RPMI8226 (cell line): ENCODE measurements at places on chromosomes 7 and 10.

- DNase-seq = no peak
Observed at GRCh38 chr7:37430640-37431039, 18.0 kb downstream of the ELMO1 start.

- DNase-seq = peak; percentile 45
Observed at GRCh38 chr10:6089334-6090219, 743 bp downstream of the RBM17 start.

DNA sequence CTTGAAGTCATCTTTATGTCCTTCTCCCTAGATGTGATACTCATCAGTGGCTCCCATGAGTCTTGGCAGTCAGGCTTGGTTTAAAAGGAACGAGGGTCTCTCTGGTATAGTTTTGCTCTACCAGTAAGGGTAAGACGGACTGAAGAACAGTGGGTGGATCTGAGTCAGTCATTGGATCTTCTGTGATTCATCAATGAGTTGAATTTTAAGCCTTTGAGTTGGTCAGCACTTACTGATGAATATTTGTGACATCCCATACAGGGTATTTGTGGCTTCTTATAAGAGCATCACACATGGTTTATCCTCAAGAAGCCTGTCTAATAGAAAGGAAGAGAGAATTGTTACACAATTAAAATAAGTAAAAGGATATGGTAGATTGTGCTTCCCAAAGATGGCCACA, 87.3 kb upstream of the NAMPT start:
- DNase-seq = no peak

- no peak for DNase-seq
Observed at GRCh38 chr7:45980973-45981372, 59.9 kb upstream of the IGFBP3 start.

DNA sequence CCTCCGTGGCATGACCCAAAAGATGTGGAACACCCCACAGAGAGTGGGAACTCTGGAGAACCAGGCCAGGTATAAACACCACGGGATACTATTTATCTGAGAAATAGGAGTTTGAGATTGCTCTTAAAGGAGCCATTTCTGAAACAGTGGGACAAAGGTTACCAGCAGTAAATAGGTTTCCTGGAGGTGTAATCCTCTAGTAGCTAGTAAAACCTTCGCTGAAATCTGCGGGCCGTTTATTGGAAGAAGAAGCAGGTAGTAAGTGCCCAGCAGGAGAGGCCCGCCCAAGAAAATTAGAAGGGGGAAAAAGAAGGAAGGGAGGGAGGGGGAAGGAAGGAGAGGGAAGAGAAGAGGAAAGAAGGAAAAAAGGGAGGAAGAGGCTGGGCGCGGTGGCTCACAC, 51.6 kb downstream of the CHST3 start:
- no peak for DNase-seq

DNA sequence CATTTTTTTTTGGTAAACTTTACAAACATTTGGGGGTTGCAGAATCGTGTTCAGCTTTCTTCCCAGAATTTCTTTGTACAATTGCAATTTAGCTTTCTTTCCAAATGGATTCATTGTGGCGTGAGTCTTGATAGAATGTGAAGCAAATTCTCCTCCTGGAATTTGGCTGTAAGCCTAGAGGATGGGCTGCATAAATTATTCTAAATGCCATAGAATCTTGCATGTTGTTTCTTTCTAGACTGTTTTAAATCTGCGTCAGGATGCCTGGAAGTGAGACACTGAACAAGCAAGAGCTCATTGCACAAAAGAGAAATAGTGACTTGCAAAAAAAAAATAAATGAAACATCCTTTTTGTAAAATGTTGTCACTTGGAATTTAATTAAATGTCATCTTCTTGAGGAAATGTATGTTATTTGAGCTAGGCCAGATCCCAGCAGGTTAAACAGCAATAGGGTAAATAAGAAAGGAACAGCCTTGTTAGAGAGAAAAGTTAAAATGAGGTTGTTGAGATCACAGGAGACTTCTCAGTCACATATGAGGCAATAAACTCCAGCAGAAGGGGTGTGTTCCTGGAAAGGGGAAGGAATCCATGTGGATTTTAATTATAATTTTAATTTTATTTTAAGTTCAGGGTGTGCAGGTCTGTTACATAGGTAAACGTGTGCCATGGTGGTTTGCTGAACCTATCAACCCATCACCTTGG, 483.0 kb downstream of the PLXDC2 start:
- no peak for DNase-seq

DNA sequence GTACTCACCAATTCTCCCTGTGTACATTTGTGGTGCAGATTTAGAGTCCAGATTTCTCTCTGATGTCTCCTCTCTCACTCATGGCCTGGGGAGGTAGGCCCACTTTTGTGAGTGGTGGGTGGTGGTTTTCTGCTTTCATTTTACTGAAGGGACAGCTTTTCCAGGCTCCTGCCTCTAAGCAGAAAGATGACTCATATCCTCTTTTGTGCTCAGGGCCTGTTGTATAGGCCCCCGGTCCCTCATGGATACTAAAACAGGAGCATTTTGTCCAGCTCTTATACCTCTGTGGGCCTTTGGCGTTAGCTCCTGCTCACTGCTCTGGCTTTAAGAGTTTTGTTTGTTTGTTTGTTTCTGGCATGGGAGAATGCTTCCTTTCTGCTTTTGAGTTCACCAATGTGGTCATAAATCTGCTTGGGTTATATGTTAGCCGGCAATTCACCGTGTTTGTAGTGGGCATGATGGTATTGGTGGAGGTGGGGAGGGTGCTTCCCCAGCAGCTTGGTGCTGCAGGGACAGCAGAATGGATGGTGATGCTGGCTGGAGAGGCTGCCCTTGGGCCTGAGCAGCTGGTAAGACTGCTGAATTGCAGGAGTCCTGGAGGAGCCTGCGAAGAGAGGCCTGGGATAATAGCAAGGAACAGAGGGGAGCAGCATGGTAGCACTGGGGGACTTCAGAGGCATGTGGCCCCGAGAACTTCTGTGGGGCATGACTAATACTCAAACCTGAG, 468.7 kb downstream of the RPS24 start:
- no peak for DNase-seq

- no peak for DNase-seq
Observed at GRCh38 chr10:21980691-21981090, 22.8 kb downstream of the DNAJC1 start.

- no peak for DNase-seq
Observed at GRCh38 chr10:119370111-119370741, 162.9 kb downstream of the GRK5 start.

GRCh38 chr10:101095004-101095403, 33.2 kb downstream of the KAZALD1 start:
- no peak for DNase-seq

DNA sequence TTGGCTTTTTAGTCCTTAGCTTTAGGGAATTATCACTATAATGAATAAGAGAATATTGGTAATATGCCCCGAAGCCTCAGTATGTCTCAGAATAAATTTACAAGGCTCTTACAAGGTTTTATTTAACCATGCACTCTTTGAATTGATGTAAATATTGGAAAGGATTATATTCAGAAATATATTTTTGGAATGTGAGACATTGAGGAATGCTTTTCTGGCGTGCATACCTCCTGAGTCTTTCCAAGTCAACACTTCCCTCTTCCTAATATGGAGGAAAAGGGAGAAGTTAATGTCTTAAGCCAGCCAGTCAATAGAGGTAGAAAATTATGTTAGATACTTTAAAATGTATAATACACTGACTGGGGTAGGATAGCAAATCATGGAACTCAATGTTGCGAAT, 1.2 kb upstream of the OR2F1 start:
- no peak for DNase-seq

DNA sequence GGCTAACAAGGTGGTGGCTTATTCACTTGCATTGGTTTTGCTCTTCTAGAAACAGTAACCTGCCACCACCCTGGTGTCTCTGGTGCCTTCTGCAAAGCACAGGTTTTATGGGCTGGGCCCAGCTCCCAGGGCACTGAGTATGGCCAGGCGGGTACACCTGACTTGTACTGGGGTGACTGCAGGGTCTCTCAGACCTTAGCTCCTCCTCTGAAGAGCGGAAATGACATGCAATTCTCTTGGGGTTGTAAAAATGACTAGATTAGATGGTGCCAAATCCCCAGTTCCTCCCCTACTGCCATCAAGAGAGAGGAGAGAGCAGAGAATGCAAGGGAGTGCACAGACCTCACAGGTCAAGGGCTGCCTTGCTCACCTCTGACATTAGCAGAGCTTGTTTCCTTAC, 14.7 kb downstream of the ESYT2 start:
- DNase-seq = no peak

DNA sequence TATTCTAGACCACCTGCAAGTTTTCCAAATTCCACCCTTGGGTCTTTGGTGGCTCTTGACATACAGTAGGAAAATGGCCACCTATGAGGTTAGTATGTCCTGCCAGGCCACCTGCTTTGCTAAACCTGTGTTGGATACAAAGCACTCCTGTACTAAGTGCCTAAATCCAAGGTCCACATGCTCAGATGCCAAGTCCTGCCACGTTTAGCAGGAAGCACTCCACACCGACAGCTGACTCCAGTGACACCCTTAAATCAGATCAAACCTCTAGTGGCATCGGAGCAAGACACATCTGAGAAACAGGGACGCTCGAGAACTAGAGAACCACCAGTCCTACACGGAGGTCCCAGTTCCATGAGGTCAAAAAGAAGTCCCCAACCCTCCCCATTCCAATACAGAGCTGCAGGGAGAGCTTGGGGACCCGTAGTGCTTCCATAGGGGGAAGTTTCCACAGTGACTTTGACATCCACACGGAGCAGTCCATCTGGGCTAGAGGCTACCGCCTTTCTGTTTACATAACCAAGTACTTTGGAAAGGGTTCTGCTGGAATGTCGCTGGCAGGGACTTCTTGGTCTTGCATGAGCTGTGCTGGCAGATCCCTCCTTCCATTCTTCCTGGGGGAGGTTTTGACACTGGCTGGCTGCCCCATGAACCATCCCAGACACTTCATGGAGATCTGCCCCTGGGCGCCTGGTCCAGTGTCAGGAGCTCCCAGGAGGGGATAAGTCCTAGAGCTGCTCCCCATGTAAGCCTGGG, 290.6 kb downstream of the PRPF18 start:
- DNase-seq = no peak

DNA sequence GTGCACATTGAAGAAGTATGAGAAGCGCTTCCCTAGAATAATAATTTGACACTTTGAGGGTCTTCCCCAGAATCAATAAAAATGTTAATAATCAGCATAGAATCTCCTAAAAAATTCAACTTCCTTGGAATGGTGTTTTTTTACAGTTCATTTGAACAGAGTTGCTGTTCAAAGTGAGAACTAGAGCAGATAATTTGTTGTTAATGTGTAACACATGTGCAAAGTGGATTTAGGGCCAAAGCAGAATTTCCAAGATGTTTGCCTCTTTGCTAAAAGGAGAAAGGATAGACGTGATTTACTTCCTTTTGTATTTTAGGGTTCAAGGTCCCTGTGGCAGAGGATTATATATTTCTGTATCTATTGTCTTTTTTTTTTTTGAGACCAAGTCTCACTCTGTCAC, 73.8 kb downstream of the ZNF277 start:
- DNase-seq = no peak

DNA sequence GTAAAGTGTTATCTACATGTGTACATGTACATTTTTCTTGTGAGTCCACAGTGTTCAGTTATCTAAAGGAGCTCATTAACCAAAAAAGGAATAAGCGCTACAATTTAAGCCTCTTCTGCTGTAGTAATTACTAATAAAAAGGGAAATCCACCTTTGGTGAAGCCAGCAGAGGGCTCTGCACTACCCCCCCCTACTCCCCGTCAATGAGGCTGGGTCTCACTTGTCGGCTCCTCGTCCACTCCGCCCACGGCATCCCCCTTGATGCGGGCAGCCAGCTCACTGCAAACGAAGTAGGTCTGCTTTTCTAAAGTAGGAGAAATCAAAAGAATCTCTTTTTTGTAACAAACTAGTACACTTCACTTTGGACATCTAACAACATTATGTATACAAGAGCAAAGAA, 4.7 kb upstream of the WASHC2A start:
- no peak for DNase-seq

DNA sequence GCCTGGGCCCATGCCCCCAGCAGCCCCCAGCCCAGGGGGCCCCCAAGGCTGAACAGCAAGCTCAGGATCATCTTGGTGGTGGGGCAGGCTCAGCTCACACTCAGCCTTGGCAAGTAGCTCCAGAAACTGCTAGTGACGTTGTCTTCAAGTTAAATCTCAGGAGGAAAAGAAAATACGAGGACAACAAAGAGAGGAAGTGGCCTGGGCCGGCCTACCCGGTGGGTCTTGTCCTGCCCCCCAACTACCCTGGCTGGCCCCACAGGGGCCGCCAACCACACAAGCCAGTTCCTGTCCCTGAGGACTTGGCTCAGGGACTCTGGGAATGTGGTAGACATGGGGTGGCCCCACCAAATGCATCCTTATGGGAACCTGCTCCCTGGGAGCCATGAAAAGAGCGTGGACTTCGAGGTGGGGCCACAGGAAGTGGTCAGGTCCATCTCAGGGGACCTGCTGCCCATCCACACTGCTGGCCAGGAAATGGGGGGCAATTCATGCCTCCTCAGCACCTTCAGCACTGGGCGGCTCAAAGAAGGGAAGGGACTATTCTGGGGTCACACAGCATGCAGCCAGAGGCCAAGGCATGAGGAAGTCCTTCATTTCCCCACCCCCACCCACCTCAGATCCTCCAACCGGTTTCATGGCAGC, at the start of gene MMRN2:
MMRN2 (minus strand) TSS at position 145 of the 645 bp plus-strand sequence; CDS start at position 71, 74 bp downstream.
- no peak for DNase-seq

DNA sequence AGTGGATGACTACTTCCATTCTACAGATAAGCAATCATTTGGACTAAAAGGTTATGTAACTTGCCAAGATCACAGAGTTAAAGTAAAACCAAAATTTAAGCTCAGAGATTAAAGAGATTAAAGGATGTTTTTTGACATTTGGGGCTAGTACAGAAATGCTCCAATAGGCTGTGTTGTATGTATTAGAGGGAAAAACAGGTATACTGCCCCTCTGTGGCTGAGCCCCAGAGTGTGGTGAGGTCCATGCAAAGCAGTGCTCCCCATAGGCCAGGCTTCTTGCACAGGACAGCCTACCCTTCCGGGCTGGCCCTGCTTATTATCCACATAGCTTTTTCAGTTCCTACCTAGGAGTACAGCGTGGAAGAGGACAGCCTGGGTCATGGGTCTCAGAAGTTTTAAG, 322.8 kb downstream of the POM121L12 start:
- DNase-seq = no peak

DNA sequence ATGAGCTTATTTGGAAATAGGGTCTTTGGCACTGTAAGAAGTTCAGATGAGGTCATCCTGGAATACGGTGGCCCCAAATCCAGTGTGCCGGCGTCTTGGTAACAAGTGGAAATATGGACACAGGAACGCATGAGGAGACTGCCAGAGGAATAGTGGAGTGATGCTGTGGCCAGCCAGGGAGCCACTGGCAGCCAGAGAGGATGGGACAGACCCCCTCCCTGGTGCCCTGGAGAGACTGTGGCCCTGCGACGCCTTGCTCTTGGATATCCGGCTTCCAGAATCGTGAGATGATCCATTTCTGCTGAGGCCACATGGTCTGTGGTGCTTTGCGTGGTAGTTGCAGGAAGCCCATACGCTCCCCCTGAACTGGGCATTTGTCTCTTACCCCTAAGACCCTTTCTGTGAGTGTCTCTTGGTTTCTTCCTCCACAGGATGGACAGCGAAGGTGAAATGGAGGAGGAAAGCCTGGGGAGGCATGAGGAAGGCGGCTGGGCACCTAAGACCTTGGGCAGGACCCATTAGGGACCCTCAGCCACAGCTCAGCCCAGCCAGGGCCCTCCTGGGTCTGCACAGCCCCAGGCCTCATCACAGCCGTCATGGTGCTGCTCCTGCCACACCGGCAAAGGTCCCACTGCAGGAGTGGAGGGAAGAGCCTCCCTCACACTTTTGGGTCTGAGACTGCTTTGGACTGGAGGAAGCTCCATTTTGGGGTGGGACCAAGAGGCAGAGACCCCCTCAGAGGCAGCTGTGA, 53.6 kb downstream of the INSIG1 start:
- DNase-seq = no peak
